Effector memory CD4-positive, alpha-beta T cell (primary cell): ENCODE measurements at places on chromosomes 3 and 15.

GRCh38 chr3:128070898-128071591 is 18.8 kb downstream of the SEC61A1 start:
- DNase-seq = no peak

GRCh38 chr15:25859838-25860645 is 3.1 kb downstream of the ATP10A start:
- no peak for DNase-seq

- DNase-seq = no peak
Observed at GRCh38 chr3:153513236-153513635, 351.2 kb downstream of the RAP2B start.

GRCh38 chr3:58215317-58216025 is 4.7 kb upstream of the DNASE1L3 start:
- no peak for DNase-seq
